ENCODE measurements at places on chromosomes 11 and 22.

GRCh38 chr11:119196833-119197483 is 9.2 kb upstream of the CBL start:
- DNase-seq, result peak; percentile 78

DNA sequence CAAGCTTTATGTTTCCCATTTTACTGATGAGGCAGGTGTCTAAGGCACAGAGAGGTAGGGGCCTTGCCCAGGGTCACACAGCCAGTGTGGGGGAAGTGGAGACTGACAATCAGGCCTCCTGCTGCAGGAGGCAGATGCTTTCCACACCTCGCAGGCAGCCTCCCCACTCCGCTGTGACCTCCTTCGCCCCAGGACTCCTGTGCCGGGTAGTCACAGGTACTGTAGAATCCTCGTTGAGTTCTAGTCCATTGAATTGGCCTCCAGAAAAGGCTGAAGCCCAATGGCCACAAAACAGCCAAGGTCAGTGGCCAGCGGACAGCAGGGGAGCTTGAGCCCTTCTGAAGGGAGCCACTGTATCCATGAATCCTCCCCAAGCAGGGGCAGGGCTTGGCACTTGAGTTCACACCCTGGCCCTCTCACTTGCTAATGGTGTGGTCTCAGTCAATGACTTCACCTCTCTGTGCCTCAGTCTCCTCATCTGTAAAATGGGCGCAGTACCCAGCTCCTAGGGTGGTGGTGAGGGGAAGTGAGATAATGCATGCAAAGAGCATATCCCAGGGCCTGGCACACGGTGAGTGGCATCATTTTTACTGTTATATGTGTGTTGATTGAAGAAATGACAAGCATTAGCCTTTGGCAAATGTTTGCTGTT is 1.1 kb upstream of the FXYD2 start:
- no peak for DNase-seq

DNA sequence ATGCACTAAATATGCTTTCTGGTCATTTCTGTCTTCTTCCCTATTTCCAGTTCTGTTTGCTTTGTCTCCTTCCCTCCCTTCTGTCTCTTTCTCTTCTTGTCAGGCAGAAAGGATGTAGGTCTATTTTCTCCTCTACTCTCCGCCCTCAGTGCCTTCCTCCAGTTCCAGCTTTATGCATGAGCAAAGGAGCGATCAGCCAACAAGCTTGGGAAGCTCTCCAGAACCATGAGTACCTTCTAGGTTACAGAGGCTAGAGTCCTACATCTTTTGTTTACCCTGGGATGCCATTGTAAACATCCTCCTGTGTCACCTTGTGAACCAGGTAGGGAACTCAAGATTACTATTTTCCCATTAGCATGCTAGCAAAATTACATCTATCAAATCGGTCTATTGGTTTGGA is 7.9 kb upstream of the SPON1 start:
- DNase-seq, result no peak

GRCh38 chr11:71470946-71471345 is 17.9 kb downstream of the NADSYN1 start:
- no peak for DNase-seq
